ENCODE measurements at places on chromosomes 7 and 10. TPM values are rescaled to one million over a fixed set of nuclear protein-coding genes. Genes with fewer than 3 reads are reported as not detected.

- DNase-seq = no peak
These were observed 40.4 kb downstream of the PROSER2 start for GRCh38 chr10:11863353-11864109.

DNA sequence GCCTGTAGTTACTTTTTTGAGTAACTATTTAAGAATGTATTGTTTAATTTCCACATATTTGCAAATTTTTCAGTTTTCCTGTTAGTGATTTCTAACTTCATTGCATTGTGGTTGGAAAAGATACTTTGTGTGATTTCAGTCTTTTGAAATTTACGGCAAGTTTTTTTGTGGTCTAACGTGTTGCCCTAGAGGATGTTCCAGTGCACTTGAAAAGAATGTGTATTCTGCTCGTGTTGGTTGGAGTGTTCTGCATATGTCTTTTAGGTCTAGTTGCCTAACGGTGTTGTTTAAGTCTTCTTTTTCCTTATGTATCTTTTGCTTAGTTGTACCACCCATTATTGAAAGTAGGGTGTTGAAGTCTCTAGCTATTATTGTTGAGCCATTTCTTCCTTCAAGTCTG, 59.7 kb downstream of the LCOR start:
- DNase-seq = no peak

GRCh38 chr10:121183236-121183635, 332.1 kb downstream of the WDR11 start:
- no peak for DNase-seq

GRCh38 chr7:28733035-28733434, 225.1 kb downstream of the TRIL start:
- DNase-seq = no peak

- no peak for DNase-seq
These were observed 111.4 kb upstream of the FGFR2 start for GRCh38 chr10:121709675-121710073.

GRCh38 chr10:121080281-121080891, 229.2 kb downstream of the WDR11 start:
- DNase-seq = no peak

- no peak for DNase-seq
These were observed 181.1 kb downstream of the TNS3 start for GRCh38 chr7:47400741-47401206.

- DNase-seq = no peak
These were observed 7.8 kb upstream of the MRPS24 start for GRCh38 chr7:43876976-43877745.

DNA sequence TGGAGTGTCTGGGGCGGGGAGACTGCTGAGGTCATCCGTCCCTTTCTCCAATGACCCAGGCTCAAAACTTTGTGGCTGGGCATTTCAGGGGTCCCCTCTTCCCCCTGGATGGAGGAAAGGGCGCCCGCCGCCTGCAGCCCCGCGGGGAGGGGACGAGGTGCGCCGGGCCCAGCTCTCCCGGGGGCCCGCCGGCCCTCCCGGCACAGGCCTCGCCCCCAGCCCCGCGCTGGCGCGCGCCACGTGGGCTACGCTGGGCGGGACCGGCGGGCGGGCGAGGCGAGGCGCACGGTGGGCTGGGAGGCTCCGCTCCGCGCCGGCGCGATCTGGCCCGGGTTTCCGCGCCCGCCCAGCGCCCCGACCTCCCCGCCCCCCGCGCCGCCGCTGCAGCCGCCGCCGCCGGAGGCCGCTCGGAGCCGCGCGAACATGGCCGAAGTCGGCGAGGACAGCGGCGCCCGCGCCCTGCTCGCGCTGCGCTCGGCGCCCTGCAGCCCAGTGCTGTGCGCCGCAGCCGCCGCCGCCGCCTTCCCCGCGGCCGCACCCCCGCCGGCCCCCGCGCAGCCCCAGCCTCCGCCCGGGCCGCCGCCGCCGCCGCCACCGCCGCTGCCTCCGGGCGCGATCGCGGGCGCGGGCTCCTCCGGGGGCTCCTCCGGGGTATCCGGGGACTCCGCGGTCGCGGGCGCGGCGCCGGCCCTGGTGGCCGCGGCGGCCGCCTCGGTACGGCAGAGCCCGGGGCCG, at the start of gene FOXK1:
Gene FOXK1, plus strand, starts transcription at position 410 of the 735 bp plus-strand sequence. Its CDS starts 14 bp downstream, at position 424.
- DNase-seq = peak; percentile 47

Gene FAM131B
- total RNA-seq = 91.1 TPM

Gene CAMK2B
- total RNA-seq = 96.1 TPM

Gene KIF11
- total RNA-seq = 7.3 TPM

Gene FGFBP3
- total RNA-seq = 29.8 TPM

Gene GBX1
- total RNA-seq = not detected

Gene CUX1
- total RNA-seq = 23.2 TPM

Data from occipital lobe (tissue), 3 donors.